ENCODE measurements at places on chromosomes 7 and 10.

DNA sequence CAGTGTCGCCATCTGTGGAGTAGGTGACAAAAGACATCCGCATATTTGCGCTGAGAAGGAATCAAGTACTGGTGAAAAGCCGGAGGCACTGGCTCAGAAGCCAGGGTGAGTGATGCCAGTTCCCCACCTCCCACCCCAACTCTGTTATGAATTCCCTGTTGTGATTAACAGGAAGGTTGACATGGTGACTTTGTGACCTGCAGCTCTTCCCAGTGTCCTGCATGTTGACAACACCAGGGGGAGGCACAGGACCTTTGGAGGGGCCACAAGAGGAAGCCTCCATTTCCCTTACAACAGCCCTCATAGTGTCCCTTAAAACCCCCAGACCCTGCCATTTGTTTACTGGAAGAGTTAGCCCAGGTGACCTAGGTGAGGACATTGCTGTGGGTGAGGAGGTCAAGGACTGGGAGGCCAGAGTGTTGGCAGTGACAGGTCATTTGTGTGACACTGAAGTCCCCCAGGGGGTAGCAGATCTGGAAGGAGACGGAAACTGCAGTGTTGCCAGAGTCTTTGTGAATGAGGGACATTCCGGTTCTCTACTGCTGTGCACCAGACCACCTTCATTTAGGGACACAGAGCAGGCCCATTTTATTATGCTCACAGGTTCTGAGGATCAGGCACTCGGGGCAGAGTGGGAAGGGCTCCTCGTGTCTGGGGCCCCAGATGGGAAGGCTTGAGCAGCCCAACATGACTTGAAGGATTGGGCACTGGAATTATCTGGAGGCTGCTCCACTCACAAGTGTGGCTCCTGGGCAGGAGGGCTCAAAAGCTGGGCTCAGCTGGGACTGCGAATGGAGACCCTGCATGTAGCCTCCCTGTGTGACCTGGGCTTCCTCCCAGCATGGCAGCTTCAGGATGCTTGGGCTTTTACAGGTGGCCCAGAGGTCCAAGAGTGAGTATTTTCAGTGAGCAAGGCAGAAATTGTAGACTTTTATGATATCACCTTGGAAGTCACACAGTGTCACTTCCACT is 13.0 kb upstream of the ANTXRL start:
- no peak for DNase-seq

DNA sequence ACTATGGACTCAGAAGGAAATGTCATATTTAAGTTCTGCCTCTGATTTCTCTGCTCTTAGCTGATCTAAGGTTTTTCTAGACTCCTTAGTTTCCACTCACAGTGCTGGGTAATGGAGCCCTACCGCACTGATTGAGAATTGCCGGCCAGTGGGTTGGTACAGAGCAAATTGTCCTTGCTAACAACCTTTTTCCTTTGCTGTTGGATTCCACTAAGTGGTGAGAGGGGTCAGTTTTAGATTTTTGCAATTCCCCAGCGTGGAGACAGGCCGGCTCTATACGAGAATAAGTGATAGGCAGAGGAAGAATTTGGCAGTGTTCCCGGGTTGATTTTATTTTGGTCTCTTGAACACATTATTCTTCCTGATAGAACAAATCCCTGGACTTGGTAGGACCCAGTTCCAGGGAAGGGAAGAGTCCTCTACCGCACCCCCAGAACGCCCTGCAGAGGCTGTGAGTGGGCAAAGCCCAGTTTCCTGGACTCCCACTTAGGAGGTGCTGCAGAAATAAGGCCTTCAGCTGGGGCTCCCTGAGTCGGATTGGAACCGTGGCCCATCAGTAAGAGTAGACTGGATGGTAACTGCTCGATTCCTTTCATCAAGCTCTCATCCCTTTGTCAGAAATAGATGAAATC is 3.0 kb upstream of the NRP1 start:
- no peak for DNase-seq

DNA sequence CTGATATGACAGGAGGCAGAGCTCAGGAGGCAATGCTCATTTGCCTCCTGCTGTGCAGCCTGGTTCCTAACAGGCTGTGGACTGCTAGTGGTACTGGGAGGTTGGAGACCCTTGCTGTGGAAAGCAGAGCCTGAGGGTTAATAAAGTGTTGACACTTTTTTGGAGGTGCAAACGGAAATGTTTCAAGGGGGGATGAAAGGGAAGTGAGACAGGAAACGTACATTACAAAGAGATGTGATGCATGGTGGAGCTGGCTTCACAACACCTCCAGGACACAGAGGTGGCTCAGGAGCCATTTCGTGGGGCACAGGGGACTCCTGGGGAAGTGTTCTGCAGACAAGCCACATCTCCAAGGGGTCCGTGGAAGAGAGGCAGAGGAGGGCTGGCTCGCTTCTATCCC is 137.6 kb upstream of the SVIL start:
- no peak for DNase-seq

- no peak for DNase-seq
These were observed 30.3 kb upstream of the SUN1 start for GRCh38 chr7:801940-802381.

DNA sequence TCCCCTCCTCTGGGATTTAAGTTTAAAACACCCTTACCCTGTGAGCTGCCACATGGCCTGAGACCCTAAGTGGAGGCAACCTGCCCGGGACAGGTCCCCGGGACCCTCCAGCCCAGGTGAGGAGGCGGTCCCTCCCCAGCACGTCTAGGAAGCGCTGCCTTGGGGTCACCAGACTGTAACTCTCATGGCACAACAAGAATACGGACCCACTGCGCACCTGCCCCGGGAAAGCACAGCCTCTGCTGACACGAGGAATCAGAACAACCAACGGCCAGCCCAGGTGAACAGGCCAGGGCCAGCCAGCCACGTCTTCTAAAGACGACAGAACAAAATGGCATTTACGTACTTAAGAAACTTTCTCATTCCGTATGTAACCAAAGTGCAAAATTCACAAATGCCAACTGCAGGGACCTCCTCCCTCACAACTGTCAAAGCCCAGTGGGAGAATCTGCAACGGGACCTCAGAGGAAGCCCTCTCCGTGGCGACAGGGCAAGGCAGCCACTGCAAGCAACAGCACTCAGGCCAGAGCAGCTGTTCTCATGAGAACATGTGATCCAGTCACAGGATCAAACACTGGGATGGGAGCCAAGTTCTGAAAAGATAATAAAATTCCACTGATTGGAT is 208.4 kb downstream of the DIP2C start:
- DNase-seq: no peak

DNA sequence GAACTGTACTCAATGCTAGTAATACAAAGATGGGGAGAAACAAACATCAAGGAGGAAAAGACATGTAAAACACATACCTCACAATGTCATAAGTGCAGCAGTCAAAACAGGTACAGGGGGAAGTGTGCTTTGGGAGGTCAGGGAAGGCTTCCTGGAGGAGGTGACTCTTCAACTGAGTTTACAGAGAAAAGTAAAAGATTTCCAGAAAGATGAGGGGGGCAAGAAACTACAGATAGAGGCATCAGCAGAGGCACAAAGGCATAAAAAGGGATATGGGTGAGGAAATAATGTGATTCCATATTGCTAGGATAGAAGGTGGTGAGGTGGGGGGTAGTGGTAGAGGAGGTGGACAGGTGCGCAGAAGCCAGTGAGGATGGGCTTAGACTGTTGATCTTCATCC is 95.0 kb downstream of the LSM5 start:
- no peak for DNase-seq

GRCh38 chr7:98119256-98119918 is 12.7 kb downstream of the LMTK2 start:
- no peak for DNase-seq

- DNase-seq: no peak
These were observed 45.1 kb downstream of the SPOCK2 start for GRCh38 chr10:72043016-72043834.

DNA sequence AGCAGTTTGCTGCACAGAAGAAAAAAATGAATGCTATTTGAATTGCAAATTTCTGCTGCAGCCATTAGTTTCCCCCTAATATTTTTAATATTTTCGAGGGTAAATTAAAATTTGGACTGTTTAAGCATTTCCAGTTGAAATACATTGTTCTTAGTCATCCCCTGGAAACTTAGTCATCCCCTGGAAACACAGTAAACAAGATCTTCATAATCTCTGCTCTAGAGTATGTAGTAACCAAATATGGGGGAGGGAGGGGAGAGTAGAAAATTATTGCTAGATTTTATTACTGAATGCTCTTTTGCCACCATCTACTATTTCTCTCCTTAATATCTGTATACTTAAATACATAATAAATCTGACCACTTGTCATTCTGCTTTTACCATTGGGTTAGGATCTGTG is 1053.3 kb downstream of the SORCS1 start:
- no peak for DNase-seq

DNA sequence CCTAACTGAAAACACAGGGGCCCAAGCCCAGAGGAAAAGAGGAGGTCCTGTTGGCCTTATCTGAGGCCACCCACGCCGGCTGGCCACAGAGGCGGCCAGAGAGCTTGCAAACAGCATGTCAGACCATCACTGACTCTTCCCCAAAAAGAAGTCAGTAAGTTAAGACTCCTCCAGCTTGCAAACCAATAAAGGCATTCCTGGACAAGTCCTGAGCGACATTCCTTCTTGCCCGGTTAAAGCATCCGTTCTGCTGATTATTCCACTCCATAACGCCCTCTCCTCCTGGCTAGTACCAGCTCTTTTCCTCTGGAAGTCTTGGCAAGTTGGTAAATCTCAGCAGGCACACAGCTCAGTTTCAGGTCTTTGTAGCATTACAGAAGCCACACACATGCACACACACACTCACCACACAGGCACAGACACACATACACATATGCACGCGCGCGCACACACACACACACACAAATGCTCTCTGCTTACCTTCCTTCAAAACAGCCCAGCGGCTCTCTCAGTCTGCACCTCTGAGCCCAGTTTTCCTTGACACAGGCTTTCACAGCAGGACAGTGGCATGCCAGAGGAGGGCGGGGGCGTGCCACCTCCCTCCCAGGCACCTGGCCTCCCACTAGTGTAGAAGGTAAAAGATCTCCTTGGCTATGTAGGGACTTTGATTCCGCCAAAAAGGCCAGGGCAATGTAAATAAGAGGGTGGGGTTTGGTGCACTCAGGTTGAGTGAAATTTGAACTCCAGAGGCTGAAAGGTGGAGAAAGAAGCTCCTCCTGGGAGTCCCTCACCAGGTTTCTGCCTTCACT is 201.4 kb downstream of the TNS3 start:
- no peak for DNase-seq
